SK-N-DZ (cell line): ENCODE measurements at places on chromosomes 4 and X.

GRCh38 chrX:1767026-1767425 is 152.2 kb downstream of the ASMT start:
- DNase-seq: no peak

DNA sequence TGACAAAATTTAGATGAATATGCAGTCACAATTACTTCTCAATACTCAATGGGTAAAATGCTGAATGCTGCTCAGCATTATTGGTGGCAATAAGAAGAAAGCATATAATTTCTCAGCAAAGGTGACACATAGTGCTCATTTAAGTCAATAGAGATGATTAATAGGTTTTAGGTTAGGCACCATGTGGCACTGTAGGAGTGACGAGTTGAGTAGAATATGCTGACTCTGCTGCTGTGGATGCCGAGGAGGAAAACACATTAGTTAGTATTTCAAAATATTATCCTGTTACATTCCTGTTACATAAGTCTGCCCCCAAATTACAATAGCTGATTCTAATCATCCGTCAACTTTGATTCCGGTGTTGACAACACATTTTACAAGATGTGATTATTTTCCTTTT is 13.7 kb upstream of the CXCL5 start:
- no peak for DNase-seq

DNA sequence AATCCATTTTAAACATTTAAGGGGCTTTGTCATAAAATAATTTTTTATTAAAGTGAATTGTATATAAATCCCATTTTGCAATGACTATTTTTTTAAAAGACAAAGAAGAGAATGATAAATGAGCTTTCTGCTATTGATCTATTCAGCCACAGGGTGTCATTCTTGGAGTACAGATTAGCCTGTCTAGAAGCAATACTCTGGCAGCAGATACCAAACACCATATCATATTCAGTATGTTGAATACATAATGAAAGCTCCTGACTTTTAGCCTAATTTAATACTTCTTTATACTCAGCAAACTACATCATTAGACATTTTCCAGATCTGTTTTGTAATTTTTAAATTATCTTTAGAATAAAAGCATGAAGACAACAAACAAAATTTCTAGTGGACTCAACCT is 496.3 kb downstream of the PDGFC start:
- peak; percentile 9 for DNase-seq

DNA sequence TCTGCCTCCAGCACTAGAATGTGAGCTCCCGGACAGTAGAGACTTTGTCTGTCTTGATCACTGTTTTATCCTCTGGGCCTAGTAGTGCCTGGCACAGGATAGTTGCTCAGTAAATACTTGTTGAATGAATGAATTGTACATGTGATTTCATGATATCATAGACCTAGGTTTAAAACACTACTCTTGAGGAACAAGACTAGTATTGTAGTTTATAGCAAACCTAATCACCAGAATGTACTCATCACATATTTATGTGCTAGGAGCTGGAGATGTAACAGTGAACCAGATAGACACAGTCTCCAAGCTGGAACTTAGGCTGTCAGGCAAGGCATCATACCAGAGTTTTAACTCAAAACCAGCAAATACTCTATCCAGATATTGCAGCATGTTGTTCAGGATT is 23.5 kb downstream of the GAB3 start:
- no peak for DNase-seq

GRCh38 chrX:8849945-8850344 is 48.8 kb upstream of the FAM9A start:
- DNase-seq: no peak

DNA sequence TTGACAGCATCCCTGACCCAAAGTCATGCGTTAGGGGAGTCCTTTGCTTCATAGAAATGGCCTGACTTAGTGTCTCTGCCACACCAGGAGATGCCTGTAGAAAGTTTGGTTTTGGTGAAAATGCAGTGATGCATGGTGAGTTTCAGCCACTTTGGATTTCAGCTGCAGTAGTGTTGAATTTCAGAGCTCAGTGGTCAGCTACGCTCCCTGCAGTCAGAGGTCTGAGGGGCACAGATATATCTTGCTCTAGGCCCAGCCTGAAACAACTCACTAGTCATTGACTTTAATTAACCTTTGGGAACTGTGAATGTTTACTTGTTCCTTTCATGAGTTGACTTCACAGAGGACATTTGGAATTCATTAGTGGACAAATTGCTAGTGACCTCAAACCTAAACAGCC is 17.5 kb downstream of the RBMX2 start:
- no peak for DNase-seq

GRCh38 chr4:78638337-78639172 is 87.0 kb downstream of the ANXA3 start:
- no peak for DNase-seq

GRCh38 chr4:24117975-24118374 is 228.1 kb upstream of the PPARGC1A start:
- DNase-seq: no peak

DNA sequence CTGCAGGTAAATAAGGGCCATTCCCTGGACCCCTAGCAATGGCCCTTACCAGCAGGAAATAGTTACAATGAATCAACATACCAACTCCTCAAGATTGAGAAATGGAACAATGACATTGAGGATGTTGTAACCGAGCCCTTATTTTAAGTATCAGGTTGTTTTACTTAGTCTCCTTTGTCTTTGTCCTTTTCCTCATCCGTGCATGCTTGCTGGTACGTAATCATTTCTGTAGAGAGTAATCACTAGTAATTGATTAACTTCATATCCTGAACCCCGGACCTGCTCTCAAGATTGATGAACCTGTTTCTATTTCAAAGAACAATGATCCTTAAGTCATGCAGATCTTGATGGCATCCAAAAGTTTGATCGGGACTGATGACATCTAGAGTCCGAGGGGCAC is 98.6 kb upstream of the LANCL3 start:
- DNase-seq: no peak

DNA sequence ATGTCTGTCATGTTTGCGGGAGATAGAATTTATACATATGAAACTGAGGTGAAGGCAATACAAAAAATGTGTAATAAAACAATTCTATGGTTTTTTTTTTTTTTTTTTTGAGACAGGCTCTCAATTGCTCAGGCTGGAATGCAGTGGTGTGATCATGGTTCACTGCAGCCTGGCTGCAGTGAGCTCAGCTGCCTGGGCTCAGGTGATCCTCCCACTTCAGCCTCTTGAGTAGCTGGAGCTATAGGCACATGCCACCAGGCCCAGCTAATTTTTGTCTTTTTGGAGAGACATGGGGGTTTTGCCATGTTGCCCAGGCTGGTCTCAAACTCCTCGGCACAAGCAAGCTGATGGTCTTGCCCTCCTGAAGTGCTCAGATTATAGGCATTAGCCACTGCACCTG is 10.1 kb downstream of the RADX start:
- DNase-seq: no peak

- DNase-seq: no peak
Observed at GRCh38 chrX:50577326-50577725, 106.7 kb upstream of the DGKK start.
